ENCODE measurements at places on chromosomes 2 and 18.

DNA sequence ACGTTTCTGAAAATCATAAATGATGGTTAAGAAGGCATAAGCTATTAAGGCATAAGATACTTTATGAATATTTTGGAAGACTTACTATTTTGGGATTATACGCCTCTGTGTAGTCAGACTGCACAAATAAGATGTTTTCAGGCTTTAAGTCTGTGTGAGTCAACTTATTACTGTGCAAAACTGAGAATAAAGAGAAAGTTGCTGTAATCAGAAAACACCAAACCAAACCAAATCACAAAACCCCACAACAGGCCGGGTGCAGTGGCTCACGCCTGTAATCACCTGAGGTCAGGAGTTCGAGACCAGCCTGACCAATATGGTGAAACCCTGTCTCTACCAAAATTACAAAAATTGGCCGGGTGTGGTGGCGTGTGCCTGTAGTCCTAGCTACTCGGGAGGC, 7.7 kb downstream of the CLK1 start:
- DNase-seq = no peak

- DNase-seq = no peak
Measured at GRCh38 chr18:10391506-10391905, 62.9 kb upstream of the APCDD1 start.

DNA sequence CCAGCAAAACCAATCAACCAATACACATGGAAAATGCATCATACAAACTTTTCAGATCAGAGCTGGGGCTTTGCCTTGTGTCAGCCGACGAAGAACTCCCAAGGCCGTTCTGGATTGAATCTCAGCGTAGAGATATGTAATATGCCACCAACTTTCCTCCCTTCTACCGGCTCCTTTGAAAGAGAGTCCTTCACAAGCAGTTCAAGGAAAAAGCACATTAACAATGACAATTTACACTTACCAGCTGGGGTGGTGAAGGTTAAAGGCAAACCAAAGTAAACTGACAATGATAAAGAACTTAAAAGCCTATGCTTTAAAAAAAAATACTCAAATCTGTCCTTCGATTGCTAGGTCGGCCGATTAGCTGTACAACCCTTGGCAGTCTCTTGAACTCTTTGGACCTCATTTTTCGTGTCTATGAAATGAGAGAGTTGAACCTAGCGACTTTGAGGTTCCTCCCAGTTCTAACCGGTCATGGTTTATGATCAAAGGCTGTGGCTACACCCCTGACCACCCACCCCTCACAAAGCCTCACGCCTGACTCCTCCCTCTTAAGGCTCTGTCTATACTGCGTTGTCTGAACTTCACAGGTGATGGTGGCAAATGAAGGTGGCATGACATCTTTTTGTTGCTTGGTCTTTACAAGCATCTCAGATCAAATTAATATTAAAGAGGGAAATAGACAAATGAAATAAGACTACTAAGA, 46.2 kb downstream of the BCL2 start:
- DNase-seq = no peak

DNA sequence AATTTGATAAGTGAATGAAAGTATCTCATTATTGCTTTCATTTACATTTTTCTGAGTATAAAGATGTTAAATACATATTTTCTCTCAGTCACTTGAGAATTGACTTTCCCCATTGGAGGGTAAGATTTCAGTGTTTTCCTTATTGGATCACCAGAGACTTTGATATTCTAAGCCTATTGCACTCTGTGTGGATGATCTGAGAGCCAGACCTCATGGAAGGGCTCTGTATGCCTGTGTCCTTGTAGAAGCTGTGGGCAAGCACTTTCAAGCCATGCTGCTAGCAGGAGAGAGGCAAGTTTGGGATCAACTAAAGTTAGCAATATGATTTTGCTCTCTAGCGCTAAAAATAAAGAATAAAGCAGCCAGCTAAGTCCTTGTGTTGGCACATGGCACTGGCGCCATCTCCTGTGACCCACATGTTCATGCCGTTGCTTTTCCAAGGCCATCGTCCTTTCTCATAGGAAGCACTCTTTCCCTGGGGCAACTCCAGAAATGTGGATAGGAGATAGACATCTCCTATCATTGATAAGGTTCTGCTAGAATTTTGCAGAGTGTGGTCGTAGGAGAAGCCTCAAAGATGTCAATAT, 72.6 kb downstream of the AOX1 start:
- DNase-seq = no peak

DNA sequence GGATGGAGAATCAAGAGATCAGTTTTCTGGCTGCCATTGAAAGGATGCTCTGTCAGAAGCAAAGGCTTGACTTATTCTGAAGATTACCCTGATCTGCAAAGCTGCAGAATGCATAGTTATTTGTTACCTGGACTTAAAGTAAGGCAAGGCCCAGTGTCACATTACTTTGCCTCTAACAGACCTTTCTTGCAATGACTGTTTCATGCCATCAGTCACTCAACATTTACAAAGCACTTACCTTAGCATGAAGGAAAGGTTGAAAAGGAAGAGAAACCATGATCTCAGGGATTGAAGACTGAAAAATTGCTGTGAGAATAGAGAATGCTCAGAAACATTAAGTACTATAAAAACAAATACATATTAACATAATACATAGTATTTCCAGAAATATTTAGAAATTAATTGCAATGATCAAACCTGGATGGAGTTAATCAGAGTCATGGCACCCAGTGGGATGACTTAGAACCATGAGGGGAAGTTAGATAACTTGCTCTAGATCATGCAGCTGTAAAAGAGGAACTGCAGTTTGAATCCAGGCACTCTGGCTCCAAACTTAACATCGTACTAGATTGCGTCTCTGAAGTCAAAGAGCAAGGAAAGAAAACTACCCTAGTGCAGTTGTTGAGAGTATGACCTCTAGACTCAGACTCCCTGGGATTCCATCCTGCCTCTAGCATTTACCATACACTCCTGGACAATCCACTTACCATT, 26.5 kb upstream of the FAM117B start:
- no peak for DNase-seq

- no peak for DNase-seq
Measured at GRCh38 chr2:99836690-99837605, 305.4 kb downstream of the AFF3 start.

GRCh38 chr2:217521820-217522219, 481.0 kb downstream of the TNS1 start:
- no peak for DNase-seq

- no peak for DNase-seq
Measured at GRCh38 chr2:101307950-101308431, 510 bp downstream of the RNF149 start.

DNA sequence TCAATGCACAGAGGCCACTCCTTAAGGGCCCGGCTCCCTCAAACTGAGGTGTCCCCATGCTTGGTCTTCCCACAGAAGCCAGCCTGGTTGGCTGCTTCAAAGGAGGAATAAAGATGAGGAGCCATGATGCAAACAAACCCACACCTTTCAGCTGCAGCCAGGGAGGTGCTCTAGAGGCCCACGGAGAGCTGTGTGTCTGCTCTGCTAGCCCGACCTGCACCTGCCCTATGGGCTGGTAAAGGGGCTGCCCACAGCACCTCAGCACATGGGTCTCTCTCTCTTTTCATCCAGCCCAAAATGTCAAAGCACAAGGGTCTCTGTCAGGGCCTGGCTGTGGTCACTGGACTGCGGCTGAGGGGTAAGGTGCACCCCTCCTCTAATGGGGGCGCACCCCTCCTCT, 132.1 kb downstream of the MSH2 start:
- DNase-seq = no peak

DNA sequence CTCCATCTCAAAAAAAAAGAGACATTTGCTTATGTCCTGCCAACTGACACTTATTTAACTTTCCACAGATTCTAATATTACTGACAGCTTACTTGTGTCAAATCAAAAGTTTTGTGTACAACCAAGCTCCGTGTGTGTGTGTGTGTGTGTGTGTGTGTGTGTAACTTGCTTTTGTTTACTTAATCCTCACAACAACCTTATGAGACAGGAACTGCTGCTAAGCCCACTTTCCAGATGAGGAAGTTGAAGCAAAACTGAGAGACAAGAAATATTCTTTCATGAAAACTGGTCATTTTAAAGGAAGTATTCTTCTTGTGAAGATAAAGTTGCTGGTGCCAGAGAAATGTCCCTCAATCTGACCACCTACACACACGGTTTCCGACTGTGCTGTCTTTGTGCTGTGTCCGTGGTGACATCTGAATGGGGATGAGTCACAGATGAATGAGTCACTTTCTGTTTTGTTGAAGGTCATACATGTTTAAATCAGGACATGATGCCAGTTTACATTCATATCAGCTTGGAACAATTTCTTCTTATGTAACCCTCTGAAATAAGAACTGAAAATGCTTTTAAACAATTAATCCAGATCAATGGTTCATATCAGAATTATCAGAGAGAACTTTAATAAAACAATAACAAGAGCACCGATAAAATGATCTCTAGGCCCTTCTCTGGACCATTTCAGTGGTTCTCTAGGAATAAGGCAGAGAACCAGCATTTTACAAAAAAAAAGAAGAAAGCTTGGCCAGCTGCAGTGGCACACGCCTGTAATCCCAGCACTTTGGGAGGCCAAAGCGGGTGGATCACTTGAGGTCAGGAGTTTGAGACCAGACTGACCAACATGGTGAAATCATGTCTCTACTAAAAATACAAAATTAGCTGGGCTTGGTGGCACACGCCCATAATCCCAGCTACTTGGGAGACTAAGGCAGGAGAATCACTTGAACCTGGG, 95.5 kb downstream of the THNSL2 start:
- DNase-seq = no peak

GRCh38 chr2:168530982-168531622, 75.0 kb downstream of the CERS6 start:
- DNase-seq = no peak

- no peak for DNase-seq
Measured at GRCh38 chr2:176174824-176175708, 13.4 kb upstream of the HOXD1 start.

DNA sequence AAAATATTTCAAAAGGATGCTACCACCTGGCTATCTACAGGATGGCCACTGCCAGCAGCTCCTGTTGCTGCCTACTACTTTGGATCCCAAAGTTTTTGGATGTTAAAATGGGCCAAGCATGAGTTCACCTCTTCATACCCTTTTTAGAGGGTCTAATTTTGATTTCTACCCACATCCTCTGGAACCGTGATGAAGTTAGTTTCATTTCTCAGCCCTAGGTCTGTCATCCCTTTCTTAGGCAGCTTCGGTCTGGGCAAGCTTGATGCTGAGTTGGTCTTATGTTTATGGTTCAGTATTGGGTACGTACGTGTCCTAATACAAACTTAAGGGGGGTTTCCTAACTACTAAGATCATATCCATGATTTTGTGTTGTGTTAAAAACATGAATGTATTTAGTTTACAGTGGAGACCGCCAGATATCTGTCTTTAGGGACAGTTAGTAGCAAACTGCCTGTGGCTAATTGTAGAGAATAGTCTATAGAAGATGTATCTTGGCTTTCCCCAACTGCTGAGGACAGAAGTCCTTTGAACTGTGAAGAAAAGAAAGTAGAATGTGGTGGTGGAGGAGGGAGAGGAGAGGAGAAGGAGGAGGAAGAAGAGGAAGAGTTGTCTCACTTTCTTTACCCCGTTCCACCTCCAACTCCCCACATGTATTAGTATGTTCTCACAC, 184.9 kb downstream of the UBE2E3 start:
- DNase-seq = no peak
